ENCODE measurements at places on chromosomes 6 and 20.

DNA sequence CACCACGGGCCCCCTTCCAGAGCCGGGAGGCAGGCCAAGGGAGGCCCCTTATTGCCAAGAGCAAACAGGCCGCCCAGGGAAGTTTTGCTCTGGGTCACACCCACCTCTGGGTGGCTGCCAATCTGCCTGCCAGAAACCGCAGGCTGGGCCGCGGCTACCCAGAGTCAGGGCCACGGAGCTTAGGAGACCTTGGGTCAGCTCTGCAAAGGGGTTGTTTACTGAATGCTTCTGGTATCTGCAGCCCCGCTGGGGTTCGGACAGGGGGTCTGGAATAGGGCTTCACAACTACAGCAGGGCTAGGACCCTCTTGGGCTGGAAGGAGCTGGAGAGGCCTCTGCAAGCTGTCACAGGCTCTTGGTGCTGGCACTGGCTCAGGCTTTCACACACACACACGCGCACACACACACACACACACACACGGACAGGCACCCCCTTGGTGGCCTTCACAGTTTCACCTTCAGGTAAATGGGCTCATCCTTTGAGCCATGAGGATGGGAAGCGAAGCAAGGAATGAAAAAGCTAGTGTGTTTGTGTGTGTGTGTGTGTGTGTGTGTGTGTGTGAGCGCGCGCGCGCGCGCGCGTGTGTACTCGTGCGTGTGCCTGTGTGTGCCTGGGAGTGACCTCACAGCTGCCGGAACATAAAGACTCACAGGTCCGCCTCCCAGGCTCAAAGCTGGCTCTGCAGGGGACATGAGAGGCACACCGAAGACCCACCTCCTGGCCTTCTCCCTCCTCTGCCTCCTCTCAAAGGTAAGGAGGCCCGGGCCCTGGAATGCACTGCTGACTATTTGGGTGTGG lies at the start of gene CCN5:
CCN5 (plus strand) TSS at position 669 of the 798 bp plus-strand sequence; CDS start at position 691, 22 bp downstream.
- no peak for DNase-seq

DNA sequence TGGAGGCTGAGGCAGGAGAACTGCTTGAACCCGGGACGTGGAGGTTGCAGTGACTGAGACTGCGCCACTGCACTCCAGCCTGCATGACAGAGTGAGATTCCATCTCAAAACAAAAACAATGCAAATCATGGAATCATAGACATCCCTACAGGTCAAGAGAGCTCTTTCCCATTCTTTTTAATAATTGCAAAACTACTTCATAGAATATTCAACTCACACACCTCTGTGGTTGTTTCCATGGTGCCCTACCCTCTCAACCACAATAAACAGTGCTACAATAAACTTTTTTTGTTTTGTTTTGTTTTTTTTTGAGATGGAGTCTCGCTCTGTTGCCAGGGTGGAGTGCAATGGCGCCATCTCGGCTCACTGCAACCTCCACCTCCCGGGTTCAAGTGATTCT lies 11.8 kb upstream of the ADNP start:
- DNase-seq, result no peak

DNA sequence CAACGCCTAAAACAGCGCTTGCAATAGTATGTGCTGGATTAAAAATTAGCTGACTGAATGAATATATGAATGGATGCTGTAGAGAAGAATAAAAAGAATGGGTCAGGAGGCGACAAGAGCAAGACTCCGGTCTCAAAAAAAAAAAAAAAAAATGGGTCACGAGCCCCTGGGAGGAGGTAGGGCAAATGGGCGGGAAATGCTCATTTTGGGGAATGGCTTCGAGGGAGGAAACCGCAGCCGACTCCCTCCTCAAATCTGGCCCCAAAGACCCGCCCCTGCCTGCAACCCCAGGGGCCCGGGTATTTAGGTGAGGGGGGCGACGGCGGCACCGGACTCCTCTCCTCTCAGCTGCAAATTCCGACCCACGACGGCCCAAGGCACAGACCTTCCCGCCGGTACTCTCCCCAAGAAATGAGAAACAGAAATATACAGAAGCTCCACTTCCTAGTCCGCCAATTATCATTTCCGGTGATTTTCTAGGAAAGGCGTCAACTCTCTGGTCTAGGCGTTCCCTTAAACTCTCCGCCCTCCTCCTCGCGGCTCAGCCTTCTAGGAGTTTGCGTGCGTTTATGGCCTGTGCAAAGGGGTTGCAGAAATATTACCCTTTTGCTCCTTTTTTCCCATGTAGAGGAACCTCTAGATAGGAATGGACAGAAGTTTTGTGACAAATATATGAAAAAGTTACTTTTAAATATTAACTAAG lies at the start of gene ZNF311:
ZNF311 (minus strand) TSS at position 133 of the 703 bp plus-strand sequence. CDS start 1,361 bp downstream, outside the sequence.
- no peak for DNase-seq

DNA sequence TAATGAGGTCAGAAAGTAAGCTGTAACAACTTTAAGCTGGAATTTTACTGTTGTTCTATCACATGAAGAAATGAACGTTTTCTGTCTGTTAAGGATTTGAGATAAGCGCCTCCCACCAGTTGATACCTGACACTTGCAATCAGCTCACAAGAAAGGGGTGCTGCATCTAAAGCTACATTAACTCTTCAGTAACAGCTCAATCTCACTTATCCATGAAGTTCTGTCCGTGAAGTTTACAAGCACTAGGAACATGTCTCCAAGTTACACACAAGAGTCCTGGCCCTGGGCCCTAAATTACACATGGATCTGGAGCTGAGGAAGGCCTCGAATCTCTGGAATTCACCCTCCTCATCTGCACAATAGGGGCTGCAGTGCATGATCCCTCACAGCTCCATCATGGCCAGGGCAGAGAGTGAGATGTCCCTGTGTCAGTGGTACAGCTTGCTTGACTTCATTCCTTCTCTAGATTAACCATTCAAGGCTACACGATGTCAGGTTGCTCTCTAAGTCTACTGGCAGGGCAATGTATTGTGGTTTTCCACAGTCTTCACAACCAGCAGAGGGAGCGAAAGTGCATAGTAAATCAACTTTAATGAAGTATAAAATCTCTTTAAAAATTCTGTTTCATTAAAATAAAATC lies 182.4 kb upstream of the MCHR2 start:
- DNase-seq, result no peak

DNA sequence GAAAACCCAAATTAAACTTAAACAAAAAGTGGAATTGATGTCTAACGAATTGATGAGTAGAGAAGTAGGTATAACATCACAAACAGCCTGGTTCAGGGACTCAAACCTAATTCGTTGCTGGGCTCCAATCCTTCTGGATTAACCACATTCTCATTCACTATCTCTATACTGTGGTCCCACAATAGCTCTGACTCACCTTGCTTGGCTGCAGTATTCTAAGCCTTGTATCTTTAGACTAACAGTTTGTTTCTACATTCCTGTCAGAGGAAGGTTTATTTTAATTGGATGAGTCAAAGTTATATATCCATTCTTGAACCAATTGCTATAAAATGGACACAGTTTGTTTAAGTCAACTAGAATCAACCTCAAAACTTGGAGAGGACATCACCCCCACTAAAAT lies 530.5 kb upstream of the PTCHD4 start:
- no peak for DNase-seq

DNA sequence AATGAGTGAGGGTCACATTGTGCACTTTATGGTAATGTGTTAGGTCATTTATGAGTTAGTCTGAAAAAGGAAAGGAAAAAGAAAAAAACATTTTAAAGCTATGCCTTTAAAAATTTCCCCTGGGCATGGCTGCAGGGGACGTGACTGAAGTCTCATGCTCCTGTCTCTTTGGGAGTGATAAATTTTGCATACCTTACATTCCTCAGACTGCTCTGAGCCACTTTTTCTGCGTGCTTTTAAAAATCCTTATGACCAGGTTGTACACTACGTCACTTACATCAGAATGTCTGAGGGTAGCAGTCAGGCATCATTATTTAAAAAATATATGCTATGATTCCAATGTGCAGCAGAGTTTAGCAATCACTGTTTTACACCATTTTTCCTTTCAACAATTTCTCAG lies 121.2 kb downstream of the RFPL4B start:
- no peak for DNase-seq

DNA sequence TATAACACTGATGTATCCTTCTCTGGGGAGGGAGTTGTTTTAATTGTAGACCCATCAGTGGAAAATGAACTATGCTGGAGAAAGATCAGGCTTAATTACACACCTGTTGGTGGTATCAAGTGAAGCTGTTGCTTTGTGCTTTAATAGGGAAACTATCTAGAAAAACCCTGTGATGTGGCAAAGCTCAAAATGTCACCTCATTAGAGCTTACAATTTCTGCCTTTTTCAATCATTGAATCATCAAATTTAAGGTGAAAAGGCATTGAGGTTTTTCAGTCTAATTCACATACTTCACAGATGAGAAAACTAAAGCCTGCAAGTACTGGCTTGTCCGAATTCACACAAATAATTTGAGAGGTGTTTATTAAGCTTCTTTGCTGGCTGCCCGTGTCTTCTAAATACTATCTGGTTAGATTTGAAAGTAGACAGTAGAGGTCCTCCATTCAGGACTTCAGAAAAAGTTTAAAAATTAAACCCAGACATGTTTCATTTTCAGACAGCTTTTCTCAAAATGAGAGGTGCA lies 143.3 kb upstream of the MAP3K7 start:
- no peak for DNase-seq

DNA sequence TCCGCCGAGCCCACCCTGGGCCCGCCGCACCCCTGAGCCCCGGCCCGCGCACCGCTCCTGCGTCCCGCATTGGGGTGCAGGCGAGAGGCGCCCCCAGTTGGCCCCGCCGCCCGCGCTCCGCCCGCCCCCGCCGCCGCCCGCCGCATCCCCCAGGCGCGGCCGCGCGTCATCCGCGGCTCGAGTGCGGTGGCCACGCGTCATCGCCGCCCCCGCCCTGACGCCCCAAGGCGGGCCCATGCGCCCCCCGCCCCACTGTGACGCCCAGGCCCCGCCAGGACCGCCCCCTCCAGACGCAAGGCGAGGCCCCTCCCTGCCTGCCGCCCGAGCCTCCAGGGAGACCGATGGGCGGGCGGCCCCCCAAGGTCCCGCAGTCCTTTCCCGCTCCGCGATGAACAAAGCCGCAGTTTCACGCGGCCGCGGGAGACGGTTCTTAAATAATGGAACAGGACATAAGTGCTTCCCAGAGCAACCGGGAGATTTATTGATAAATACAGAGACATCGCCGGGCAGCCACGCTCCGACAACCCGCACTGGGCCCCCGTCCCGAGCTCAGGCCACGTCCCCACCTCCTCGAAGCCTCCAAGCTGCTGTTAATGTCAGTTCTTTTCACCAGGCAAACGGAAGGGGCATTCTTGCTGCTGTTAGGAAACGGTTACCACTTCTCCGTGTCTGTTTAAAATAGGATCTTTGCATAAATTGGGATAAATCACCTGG lies at the start of gene ANKRD60:
ANKRD60 (minus strand) TSS at position 170 of the 714 bp plus-strand sequence; CDS start at position 170, 0 bp downstream.
- DNase-seq, result peak; percentile 75

- no peak for DNase-seq
Observed at GRCh38 chr20:1125277-1125676, 6.9 kb downstream of the PSMF1 start.

DNA sequence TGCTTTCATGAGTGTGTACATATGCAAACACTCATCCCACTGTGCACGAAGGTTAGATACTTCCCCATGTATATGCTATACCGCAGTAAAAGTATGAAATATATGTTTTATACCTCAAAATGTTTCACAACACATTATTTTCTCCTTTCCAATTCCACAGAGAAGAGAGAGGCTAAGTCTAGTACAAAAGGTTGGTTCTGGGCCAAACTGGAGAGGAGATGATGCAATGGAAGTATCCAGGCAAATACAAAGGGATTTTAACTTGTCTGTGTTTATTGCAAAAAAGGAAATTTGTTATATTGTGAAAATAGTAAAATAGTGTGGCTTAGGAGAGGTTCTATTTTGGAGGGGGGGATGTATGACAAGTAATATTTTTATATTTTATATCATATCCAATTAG lies 112.6 kb downstream of the PLCB1 start:
- no peak for DNase-seq

DNA sequence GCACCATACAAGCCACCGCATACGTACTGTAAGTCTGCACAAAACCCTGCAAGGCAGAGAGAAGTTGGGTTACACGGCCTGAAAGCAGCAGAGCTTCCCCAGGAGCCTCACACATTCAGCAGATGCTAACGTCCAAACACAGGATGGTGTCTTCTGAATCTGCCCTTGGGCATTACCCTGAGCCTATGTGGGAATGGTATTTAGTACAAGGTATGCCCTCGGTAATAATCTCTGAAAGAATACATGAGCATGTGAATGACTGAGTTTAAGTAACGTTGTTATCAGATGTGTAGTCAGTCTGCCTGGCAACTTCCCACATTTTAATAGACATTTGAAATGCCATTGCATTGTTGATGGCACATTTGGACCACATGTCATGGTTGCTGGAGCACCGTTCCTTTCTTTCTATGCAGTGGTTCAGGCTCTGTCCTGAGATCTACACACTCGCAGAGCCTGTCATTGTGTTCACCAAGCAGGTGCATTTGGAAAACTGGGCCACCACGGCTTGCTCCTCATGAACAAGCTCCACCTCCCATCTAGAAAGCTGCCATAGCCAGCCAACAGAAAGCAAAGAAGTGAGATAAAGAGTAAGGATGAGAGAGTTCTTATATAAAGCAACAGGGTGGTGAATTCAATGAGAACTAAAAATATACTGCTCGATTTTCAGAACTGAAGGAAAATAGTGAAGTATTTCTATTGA lies 136.5 kb upstream of the GGTLC1 start:
- no peak for DNase-seq

GRCh38 chr20:1860446-1860845 lies 34.8 kb upstream of the SIRPA start:
- no peak for DNase-seq

GRCh38 chr6:112281821-112282615 lies 27.7 kb upstream of the LAMA4 start:
- DNase-seq, result no peak

Data from activated effector memory CD4-positive, alpha-beta T cell treated with anti-CD3 and anti-CD28 coated beads, Interleukin-2, amount 50 U/mL, for 16 hours (primary cell).